CD4-positive, alpha-beta T cell treated with Interleukin-4 for 4 hours (primary cell): ENCODE measurements at places on chromosomes 7 and 10.
A peak's percentile ranks its signal among the peaks of the same experiment; 100 is the strongest.

GRCh38 chr10:75230600-75231038, 5.1 kb downstream of the COMTD1 start:
- DNase-seq, result peak; percentile 94

DNA sequence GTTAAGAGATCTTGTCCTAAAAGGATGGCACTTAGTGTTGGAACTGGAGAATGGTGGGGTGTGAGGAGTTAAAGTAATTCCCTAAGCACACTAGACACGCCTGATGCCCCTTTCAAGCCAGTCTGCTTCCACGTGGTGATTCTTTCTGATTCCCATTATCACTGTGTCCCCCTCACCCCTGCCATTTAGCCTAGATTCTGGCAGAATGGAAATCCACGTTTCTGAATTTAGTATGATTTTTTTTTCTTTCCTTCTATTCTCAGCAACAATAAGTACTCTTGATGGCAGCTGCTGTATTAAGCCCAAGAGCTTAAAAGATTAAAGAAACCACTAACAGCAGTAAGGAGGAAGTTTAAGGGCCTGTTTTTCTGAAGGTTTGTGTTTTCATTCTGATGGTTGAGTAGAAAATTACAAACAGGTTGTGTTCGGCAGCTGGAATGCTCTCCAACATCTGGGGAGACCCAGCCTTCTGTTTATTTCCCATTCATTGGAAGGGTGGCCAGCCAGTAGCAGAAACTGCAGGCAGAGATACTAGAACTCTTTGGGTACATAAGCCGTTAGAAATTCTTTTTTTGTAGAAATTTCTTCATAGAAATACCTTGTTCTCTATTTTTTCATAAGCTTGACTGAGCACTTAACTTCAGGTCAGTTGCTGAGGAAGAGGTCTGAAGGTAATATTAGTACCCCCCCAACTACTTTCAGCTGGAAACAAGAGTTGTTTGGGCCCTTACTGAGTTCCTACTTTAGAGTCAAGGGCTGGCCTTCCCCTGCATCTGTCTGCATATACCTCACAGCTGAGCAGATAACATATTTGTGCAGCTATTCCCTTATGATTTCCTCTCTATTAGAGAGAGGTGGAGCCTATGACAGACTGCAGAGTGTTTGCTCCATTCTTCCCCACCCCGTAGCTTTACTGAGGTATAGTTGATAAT, 355.1 kb downstream of the AUTS2 start:
- no peak for DNase-seq

GRCh38 chr7:122746948-122747347, 44.2 kb upstream of the RNF148 start:
- DNase-seq, result no peak

DNA sequence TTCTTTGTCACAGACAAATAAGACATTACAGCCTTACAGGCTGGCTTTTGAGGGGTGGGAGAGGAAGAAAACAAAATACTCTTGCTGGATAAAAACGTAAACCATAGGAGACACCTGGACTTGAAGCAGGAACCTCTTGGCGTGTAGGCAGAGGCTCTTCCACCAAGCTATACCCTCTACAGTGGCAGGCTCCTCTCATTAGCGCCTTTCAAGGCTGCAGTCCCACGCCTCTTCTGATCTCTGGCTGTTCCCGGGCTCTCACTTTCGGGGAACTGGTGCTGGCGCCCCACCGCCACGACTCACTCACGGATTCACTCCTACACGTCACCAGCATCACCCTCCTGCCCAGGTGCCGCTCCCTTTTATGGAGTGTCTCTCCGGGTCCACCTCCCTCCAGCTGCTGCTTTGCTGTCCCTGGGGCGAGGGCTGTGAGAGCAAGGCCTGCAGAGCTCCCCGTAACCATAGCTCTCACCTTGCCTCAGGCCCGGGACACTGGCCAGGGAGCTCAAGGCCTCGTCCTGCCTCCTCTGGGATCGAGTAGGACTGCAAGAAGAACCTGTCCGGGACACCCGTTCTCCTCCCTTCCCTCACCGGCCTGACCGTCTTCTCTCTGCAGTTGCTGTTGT, 62.6 kb downstream of the ZNF777 start:
- DNase-seq, result no peak
